ENCODE measurements at places on chromosomes 16 and 17. TPM values are rescaled to one million over a fixed set of nuclear protein-coding genes. Genes with fewer than 3 reads are reported as not detected.

The SLC52A1 gene
- not detected for total RNA-seq

The SCIMP gene
- total RNA-seq = not detected

The MAP2K3 gene
- total RNA-seq = 21.7 TPM

The GRIN2A gene
- 1.1 TPM for total RNA-seq

The TUBG2 gene
- total RNA-seq = 12.9 TPM

The TBKBP1 gene
- total RNA-seq = 9.6 TPM
